ENCODE measurements at places on chromosomes 7 and 10.

DNA sequence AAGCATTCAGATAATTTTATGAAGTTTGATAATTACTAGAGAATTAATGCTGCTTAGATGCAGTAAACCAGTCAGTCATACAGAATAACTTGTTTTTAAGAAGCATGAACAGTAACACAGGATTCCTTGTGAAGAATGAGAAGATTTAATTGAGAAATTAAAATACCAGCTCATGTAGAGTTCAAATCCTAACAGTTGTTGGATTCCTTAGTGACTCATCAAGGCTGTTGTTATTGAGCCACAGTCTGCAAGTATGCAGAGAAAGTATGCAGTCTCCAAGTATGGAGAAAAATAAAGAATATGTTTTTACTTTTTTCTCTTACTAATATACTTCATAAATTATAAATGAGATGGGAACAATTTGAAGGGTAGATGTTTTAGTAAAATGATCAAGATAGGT is 30.2 kb upstream of the CYP26C1 start:
- DNase-seq = no peak

GRCh38 chr10:129404091-129404490 is 63.0 kb upstream of the MGMT start:
- DNase-seq = no peak

DNA sequence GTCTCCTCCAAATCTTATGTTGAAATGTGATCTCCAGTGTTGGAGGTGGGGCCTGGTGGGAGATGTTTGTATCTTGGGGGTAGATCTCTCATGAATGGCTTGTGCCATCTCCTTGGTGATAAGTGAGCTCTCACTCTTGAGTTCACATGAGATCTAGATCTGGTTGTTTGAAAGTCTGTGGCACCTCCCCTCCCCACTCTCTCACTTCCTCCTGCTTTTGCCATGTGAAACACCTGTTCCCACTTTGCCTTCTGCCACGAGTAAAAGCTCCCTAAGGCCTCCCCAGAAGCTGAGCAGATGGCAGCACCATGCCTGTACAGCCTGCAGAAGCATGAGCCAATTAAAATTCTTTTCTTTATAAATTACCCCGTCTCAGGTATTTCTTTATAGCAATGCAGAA is 23.5 kb downstream of the TMEM229A start:
- DNase-seq = no peak

GRCh38 chr7:70787286-70787685 is 344.7 kb upstream of the GALNT17 start:
- no peak for DNase-seq

GRCh38 chr10:80649183-80649582 is 111.5 kb downstream of the SH2D4B start:
- DNase-seq = no peak

- no peak for DNase-seq
These were observed 151.3 kb downstream of the HGF start for GRCh38 chr7:81618396-81619014.

DNA sequence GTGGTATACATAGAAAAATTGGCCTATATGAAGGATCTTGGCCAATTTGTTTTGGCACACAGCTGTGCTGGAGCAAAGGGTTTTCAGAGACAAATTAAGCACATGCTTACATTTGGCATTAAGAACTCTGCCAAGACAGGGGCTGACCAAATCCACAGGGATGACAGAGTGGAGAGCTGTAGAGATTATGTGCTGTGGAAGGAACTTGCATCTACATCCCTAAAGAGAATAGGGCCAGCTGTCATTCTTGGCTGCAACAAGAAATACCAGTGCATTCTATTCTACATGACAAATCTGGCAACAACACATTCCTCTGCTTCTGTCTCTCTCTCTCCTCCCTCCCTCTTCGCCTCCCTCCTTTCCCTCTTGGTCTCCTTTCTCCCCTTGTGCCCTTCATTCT is 75.6 kb downstream of the POM121L12 start:
- DNase-seq = no peak

DNA sequence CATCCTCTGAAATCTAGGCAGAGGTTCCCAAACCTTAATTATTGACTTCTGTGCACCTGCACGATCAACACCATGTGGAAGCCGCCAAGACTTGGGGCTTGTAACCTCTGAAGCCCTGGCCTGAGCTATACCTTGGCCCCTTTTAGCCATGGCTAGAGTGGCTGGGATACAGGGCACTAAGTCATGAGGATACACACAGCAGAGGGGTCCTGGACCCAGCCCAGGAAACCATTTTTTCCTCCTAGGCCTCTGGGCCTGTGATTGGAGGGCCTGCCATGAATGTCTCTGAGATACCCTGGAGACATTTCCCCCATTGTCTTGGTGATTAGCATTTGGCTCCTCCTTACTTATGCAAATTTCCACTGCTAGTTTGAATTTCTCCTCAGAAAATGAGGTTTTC is 743.7 kb downstream of the PCDH15 start:
- no peak for DNase-seq

DNA sequence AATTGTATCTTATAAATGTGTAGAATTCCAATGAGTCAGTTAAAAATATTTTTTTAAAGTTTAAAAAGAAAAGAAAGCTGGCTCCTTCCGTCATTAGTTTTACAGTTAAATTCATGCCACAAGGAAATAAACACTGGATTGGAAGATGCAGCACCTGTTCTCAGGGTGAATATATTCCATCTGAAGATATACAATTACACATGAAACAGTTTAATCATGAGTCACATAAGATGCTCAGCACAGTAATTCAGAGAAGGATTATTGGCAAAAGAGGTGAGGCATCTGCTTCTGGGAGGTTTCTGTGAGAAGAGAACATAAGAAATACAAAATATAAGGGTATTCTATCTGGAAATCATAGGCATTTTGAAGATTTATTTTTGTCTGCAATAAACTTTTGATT is 376.5 kb upstream of the SORCS1 start:
- no peak for DNase-seq

DNA sequence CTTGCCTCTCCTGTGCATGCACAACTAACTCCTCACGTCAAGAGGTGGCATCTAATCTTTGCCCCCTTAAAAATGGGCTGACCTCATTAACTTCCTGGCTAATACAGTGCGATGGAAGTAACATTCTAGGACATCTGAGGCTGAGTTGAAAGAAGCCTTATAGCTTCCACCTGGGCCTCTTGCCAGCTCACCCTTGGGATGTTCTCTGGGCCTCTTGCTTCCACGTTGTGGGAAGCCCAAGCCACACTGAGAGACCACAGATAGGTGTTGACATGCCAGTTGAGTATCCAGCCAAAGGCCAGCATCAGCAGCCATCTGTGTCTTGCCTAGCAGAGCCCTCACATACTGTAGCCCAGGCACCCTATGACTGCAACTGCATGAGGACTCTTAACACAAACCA is 60.8 kb upstream of the GDF10 start:
- no peak for DNase-seq

DNA sequence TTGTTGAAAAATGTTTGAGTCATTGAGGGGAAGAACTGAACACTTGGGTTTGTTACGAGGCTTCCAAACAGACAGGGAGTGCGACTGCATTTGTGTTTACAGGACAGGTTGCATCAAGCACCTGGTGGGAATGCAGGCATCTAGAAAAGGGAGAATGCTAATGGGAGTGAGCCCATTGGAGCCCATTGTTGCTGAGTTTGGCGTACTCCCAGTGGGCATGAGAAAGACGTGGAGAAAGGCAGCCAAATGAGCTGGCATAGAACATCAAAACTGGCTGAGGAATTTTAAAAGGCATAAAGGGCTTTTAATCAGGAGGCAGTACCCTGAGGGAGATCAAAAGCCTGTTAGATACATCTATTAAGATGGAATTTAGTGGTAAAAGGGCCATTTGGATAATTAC is 171.6 kb upstream of the NPSR1 start:
- no peak for DNase-seq

DNA sequence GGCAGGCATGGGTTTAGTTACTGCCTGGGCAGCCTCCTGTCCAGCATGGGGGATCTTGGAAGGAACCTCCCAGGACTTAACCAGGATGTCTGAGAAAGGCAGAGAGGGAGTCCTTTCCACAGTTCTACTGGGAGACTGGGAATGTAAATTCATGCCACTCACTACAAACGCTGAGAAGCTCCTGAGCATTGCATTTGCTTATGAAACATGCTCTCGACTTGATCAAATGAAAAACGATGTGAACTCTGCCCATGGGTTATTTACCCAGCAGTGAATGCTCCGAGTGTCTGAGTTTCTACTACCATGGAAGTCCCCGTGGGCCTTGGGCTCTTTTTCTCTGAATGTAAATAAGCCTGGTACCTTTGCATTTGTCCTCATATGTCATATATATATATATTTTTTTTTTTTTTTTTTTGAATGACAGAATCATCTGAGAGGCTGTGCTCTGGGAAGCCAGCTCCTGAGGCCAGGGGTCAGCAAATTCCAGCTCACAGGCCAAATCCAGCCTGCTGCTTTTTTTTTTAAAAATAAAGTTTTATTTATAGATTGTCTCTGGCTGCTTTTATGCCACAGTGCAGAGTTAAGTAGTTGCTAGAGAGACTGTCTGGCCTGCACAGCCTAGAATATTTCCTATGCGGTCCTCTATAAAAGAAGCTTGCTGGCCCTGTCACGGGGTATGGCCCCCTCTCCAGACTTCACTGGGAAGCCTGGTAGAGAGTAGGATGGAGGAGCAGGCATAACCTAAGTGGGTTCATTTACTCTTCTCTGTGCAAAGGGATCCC is 21.4 kb upstream of the RAPGEF5 start:
- DNase-seq = no peak

DNA sequence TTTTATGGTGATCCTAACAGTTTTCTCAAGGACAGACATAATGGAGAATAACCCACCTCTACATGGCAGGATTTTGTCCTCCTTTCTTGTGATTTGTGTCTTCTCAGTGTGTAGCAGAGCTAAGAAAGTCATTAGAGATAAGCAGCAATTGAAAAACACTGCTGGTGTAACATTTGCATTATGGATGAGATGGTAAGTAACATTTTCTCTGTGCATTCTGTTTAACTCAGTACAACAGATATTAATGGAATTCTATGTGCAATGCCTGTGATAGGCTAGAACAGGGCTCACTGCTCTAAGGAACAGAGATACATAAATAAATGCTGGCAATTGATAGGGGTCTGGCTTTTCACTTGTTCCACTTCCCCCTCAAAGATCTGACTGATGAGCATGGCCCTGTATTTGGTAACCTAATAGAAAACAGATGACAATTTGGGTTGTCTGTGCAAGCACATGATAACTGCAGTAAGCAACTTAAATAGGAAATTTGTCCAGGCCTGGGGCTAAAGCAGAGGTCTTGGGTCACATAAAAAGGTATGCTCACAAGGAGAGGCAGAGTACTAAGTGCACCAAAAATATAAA is 560.3 kb upstream of the POM121L12 start:
- DNase-seq = no peak

DNA sequence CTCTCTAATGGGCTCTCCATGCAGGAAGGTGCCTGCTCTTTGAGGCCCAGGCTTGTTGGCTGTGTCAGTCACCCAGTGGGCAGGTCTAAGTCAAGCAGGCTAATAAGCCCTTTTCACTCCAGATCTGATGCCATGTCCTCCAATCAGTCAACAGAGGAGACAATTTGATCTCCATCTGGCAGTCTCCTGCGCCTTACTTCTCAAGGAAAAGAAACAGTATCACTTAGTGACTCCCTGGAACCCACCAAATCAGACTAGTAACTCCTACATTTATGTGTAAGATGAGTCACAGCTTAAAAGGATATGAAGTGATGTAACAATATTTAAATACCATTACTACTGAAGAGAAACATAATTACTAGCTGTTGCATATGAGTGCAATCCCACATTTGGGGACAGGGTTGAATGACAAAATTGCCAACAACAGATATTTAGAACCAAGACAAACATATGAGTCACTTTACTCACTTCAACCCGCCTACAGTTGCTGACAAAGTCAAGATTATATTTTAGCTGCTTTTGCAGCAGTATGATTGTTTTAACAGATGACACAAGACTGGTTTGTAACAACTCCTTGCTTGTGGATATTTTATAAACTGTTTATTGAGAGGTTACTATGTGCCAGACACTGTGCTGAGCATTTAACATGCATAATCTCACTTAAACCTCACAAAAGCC is 72.1 kb downstream of the USP6NL start:
- no peak for DNase-seq

GRCh38 chr10:67075491-67075971 is 149.7 kb downstream of the LRRTM3 start:
- no peak for DNase-seq

DNA sequence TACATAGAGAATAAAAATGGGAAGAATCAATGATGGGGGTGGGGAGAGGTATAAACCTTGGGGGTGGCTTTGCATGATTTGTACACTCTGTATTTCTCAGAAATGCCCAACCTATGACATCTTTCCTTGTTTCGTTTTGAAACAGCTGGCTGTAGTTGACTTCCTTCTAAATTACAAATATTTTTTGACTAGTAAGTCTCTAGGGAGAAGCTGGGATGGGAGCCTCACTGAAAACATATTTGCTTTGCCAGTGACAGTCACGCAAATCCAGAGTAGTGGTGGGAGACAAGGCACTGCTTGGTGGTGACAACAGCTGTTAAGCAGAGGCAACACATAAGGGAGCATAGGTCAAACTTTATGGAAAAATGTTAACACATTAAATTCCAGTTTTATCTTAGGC is 440.5 kb downstream of the SEMA3D start:
- no peak for DNase-seq
